ENCODE measurements at places on chromosomes 11 and 22. TPM values are rescaled to one million over a fixed set of nuclear protein-coding genes. Genes with fewer than 3 reads are reported as not detected.

The MYBPC3 gene
- 484 TPM for polyA plus RNA-seq

The UBE4A gene
- 22.8 TPM for polyA plus RNA-seq

The CLDN5 gene
- polyA plus RNA-seq = 102 TPM

The MS4A4E gene
- 1.6 TPM for polyA plus RNA-seq

The CSF2RB gene
- 0.81 TPM for polyA plus RNA-seq

The OR52N4 gene
- not detected for polyA plus RNA-seq

The LDLRAD3 gene
- 3.2 TPM for polyA plus RNA-seq

The FOSL1 gene
- polyA plus RNA-seq = 2.0 TPM

The GGT1 gene
- 0.94 TPM for polyA plus RNA-seq

The KDELR3 gene
- 11.5 TPM for polyA plus RNA-seq

The SCT gene
- 0.64 TPM for polyA plus RNA-seq

DNA sequence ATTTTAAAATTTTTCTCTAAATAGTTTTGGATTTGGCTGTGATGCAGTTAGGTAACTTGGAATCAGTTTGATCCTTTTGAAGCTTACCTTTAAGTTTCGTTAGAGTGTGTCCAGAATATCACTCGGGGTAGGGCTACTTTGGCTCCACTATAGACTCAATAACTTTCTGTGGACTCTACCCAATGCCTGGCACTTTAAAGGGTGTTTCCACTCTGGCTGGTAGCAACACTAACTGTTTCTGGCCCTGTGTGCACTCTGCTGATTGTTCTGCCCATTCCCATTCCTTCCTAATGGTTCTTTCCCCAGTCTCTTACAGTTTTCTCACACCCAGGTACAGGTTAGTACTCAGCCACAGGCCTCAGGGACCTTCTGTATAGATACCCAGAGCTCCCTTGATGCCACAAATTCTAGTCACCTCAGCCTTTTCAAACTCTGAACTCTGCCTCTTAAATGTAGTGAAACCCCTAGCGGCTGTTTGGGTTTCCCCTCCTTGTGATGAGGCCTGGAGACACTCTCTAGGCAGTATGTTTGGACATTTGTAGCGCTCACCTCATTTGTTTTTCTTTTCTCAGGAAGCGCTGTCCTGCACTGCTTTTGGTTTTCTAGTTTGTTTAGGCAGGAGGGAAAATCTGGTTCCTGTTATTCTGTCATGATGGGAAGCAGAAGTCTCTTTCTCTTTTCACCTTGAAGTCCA, 16.8 kb downstream of the CUL5 start:
- no peak for DNase-seq

- no peak for DNase-seq
Measured at GRCh38 chr11:83122050-83122449, 34.9 kb upstream of the PCF11 start.

DNA sequence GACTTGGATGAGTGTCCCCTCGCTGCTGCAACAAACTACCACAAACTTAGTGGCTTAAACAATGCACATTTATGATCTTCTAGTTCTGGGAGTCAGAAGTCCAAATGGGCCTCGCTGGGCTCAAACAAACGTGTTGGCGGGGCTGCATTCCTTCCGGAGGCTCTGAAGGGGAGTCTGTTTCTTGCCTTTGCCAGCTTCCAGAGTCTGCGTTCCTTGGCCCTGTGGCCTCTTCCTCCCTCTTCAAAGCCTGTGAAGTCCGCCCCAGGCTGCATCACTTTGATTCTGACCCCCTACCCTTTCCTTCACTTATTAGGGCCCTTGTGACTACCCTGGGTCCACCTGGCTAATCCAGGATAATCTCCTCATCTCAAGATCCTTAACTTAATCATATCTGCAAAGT, 80.3 kb upstream of the NECTIN1 start:
- no peak for DNase-seq

DNA sequence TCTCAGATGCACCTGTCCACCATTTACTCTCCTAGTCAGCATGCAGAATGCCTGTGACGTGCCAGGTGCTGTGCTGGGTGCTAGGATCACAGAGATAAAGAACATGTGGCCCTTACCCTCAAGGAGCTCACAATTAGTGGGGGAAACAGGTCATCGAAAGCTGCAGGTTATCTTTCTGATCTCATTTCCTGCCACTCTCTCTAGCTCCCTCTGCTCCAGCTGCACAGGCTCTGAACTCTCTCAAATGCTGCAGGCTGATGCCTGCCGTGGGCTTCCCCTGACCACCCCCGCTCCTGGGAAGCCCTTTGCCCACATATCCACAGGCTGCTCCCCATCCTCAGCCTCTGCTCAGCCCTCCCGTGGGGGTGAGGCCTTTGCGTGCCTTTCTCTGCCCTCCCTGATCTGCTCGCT, 29.6 kb downstream of the SHANK3 start:
- DNase-seq = no peak

DNA sequence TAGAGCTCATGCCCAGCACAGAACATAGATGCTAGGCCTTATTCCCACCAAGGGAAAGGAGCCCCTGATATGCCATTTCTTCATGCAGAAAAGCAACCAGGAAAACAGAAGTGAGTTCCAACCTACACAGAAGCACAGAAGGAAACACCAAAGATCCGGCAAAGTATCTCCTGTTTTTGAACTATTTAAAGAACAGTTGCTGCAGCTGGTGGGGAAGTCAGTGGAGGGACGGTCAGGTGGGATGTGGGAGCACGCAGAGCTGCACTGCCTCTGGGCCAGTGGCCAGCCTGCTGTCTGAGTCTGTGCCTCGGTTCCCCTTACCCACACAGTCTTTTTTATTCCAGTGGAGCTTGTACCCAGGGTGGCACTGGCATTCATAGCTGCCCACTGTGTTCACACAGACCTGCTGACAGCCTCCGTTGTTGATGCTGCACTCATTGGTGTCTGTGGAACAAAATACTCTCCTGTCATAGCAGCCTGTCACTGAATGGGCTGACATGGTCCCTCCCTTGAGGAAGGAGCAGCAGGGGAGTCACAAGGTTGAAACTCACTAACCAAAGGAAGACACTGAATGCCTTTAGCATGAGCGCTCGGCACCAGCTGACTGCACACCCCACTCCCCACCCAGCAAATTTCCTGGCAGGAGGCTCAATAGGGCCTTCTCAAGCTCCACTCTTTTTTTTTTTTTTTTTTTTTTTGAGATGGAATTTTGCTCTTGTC, 37.9 kb downstream of the SCUBE2 start:
- DNase-seq = no peak

GRCh38 chr11:88680806-88681205, 343.3 kb upstream of the CTSC start:
- no peak for DNase-seq

- DNase-seq = no peak
Measured at GRCh38 chr11:117941163-117941707, 12.0 kb upstream of the TMPRSS13 start.

GRCh38 chr11:23974051-23974450, 522.8 kb upstream of the LUZP2 start:
- DNase-seq = no peak

- DNase-seq = no peak
Measured at GRCh38 chr11:108906826-108907225, 242.0 kb downstream of the DDX10 start.

DNA sequence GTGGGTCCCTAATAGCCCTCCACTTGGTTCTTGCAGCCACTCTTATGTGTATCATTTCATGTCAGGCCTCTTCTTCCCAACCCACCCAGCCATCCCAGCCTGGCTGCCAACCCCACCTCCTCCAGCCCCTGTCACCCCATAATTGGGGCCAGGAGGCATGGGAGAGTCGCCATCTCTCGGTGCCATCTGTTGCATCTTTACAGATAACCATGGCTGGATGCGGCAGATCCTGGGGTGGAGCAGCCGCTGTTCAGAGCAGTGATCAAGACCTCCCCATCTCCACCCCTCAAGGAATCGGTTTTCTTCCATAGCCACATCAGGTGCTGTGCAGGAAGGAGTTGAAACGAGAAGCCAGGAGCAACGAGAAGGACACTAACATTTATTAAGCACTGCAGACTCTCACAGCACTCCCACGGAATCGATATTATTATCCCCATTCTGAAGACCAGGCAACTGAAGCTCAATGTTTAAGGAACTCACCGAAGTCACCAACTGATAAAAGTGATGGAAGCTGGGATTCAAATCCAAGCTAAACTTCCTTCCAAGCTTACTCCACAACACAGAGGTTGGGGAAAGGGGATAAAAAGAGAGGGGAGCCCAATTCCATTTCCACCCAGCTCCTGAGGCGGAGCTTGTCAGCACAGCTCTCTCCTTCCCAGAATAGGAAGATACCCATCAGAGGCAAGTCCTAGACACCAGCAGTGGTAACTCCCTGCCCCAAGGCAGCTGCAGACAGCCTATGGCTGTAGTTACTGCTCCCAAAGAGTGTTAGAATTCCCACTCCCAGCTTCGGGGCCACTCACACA, 2.7 kb downstream of the SLC43A1 start:
- no peak for DNase-seq

GRCh38 chr11:71385091-71385490, 63.1 kb downstream of the DHCR7 start:
- DNase-seq = no peak

- no peak for DNase-seq
Measured at GRCh38 chr11:84594602-84595001, 1032.5 kb downstream of the DLG2 start.

GRCh38 chr11:78319453-78319955, 98.1 kb downstream of the GAB2 start:
- DNase-seq = no peak

Data from heart right ventricle (tissue), 16 donors.